Hepatocyte (in vitro differentiated cells): ENCODE measurements at places on chromosomes 5 and 9. TPM values are rescaled to one million over a fixed set of nuclear protein-coding genes. Genes with fewer than 3 reads are reported as not detected.

DNA sequence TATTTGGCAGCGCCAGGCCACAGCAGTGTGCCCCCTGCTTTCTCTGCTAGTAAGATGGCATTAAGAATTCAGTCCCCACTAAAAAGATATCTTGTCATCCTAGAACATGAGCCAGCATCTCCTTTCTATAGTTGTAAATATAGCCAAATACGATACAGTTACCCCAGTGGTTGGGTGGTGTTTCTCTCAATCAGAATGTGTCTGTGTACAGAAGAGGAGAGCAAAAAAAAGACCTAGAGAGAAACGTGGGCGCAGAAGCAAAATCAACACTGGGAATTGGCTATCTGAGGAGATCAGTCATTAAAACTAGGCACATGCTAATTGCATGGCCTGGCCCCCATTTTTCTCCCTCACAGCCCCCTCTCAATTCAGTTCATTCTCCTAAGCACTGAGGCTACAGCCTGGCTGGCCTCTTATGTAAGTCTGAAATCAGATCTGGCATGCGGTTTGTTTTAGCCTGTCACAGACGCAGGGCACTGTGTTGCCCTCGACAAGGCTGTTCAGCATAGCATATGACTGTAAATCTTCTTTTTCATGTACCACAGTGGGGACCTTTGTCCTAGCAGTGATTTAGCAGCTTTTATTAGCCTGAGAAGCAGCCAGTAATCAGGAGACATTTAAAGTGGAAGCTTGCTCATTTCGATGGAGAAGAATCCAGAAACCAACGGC lies 57.8 kb downstream of the RORB start:
- no peak overlapping the region for H3K27ac ChIP-seq
- H3K27me3 ChIP-seq, result no peaks in the 10 kb centered on the region
- DNase-seq, result peak; percentile 47

DNA sequence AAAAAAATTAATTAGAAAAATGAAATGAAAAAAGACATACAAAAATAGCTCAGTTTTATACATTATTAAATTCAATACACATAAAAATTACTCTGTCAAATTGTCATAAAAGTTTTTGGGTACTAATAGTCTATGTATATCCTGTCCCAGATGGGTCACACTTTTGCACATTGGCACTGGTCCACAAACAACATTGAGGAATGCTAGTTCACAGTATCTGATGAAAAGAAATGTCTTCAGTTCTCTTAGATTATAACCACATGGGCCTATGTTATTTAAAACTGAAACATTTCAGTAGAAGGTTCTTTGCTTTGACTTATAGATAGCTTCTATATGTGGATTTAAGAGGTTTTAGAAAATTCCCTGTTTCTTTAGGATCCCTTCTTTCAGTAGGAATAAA lies 39.8 kb downstream of the LNPEP start:
- no peak overlapping the region for H3K4me3 ChIP-seq
- H3K4me1 ChIP-seq, result no peaks in the 10 kb centered on the region
- no peak overlapping the region for H3K27ac ChIP-seq
- DNase-seq, result no peak

The OR1J2 gene
- not detected in 2 replicates for polyA plus RNA-seq

The NR3C1 gene
- polyA plus RNA-seq, result 41.0 and 55.4 TPM in 2 replicates

The SPINK6 gene
- polyA plus RNA-seq, result not detected in 2 replicates

- H3K27me3 ChIP-seq, result no peaks in the 10 kb centered on the region
- no peaks in the 10 kb centered on the region for H3K4me1 ChIP-seq
- no peak overlapping the region for H3K4me3 ChIP-seq
- H3K36me3 ChIP-seq, result no peaks in the 10 kb centered on the region
- DNase-seq, result no peak
These were observed 92.6 kb upstream of the TRIM32 start for GRCh38 chr9:116594547-116594946.

DNA sequence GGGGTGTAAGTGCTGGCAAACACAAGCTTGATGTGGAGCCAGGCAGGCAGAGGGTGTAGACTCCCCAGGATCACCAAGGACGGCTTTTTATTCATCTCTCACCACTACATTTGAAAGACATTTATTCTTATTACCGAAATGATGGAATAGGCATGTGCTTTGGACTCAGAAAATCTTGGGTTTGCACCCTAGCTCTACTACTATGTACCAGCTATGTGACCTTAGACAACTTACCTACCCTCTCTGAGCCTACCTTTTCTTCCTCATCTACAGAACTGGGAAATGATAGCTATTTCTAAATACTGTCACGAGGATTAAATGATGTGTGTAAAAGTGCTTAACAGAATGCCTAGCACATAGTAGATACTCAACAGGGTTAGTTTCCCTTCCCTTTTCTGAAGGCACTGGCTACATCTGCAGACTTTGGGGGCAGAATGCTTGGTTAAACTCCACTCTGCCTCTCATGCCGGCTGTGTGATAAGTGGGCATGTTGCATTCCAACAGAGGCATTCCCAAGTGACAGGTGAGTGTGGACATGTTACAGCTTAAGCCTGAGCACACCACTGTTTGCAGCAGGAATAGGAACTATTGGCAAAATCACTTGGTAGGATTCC lies 94.8 kb downstream of the SLC1A3 start:
- peaks cover 7% of the 10 kb centered on the region for H3K27me3 ChIP-seq
- no peak overlapping the region for H3K27ac ChIP-seq

The MLANA gene
- polyA plus RNA-seq, result not detected in 2 replicates

- H3K36me3 ChIP-seq, result no peaks in the 10 kb centered on the region
- DNase-seq, result no peak
- H3K27me3 ChIP-seq, result no peaks in the 10 kb centered on the region
- H3K27ac ChIP-seq, result no peak overlapping the region
- H3K4me3 ChIP-seq, result no peak overlapping the region
These were observed 41.5 kb downstream of the ANKRD55 start for GRCh38 chr5:56191656-56192055.

DNA sequence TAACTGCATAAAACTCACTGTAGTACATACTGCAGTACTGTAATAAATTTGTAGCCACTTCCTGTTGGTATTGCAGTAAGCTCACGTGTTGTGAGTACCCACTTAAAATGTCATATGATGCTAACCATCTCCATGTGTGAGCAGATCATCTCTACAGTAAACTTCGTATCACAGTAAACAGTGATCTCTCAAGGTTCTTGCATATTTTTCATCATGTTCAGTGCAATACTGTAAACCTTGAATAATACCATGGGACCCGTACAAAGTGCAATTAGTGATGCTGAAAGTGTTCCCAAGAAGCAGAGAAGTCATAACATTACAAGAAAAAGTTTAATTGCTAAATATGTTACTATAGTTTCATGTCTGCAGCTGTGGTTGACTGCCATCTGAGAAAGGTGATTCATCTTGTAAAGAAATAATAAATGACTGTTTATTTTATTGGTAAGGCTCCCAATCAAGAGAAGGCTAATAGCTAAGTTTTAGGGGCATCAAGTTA lies 253.8 kb upstream of the POU5F2 start:
- no peaks in the 10 kb centered on the region for H3K36me3 ChIP-seq
- H3K27ac ChIP-seq, result no peak overlapping the region
- H3K4me1 ChIP-seq, result no peaks in the 10 kb centered on the region
- H3K27me3 ChIP-seq, result no peaks in the 10 kb centered on the region
- no peak for DNase-seq

The EPB41L4A gene
- polyA plus RNA-seq, result 9.5 and 10.2 TPM in 2 replicates

DNA sequence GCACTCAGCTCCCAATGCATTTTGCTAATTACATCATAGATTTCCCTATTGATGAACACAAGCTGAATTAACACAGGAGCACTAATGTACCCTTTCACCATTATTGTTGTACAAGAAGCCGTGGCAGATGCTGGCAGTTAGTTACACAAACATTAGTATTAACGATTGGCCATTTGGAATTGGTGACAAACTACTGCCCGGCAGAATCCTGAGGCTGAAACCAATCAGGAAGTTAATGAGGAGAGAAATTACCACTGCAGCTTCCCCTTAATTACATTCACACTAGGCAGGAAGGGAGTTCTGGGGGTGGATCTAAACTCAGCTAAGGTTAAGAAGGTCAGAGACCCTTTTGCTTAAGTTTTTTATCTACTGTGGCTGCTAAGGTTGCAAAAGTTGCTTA lies 9.6 kb upstream of the DMRT3 start:
- DNase-seq, result no peak
- no peak overlapping the region for H3K4me3 ChIP-seq
- peaks cover 7% of the 10 kb centered on the region for H3K4me1 ChIP-seq

- H3K27ac ChIP-seq, result no peak overlapping the region
- no peaks in the 10 kb centered on the region for H3K27me3 ChIP-seq
- H3K4me3 ChIP-seq, result no peak overlapping the region
- DNase-seq, result no peak
- no peaks in the 10 kb centered on the region for H3K36me3 ChIP-seq
These were observed 93.6 kb downstream of the TRIO start for GRCh38 chr5:14236757-14237156.

The RMRP gene
- not detected in 2 replicates for polyA plus RNA-seq

DNA sequence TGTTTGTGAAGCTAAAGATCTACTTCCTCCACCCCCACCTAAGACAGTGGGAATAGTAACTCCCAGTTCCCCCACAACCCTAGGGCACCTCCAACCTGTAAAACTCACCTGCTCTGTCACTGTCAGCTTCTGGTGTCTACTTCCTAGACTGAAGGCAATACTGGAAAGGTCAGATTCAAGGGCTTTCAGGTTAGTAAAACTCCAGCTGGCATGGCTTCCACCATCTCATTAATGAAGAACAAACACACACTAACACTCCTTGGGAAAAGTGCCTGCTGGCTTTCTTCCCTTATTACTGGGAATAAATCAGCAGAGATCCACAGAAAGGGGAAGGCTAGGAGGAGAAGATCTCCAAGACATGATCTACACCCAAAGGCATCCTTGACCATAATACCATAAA lies 109.9 kb downstream of the TMEM174 start:
- no peak overlapping the region for H3K4me3 ChIP-seq
- H3K4me1 ChIP-seq, result peaks cover 7% of the 10 kb centered on the region
- H3K27me3 ChIP-seq, result no peaks in the 10 kb centered on the region
- no peak for DNase-seq
- no peaks in the 10 kb centered on the region for H3K36me3 ChIP-seq

The POU5F2 gene
- polyA plus RNA-seq, result 0.05 and 0.55 TPM in 2 replicates

- no peak overlapping the region for H3K4me3 ChIP-seq
- H3K4me1 ChIP-seq, result no peaks in the 10 kb centered on the region
- H3K27me3 ChIP-seq, result no peaks in the 10 kb centered on the region
- H3K27ac ChIP-seq, result no peak overlapping the region
- DNase-seq, result no peak
These were observed 12.4 kb upstream of the NFIB start for GRCh38 chr9:14326264-14326826.

DNA sequence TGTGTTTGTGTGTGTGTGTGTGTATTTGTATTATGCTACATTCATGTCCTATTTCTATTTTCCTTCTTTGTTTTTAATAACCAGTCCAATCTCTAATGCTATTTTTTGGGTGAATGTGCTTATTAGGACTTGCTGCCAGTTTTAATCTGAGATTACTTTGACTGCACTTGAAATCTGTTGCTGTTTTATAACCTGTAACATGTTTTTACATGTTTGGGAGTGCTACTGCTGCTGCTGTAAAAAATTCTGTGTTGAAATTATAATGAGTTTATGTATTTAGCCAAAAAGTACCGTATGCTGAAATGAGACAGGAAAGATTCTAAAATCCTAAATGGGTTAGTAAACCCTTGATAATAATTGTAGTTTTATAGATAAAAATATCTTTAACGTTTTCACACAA lies 104.7 kb upstream of the SSBP2 start:
- H3K36me3 ChIP-seq, result no peaks in the 10 kb centered on the region
- no peaks in the 10 kb centered on the region for H3K27me3 ChIP-seq
- H3K27ac ChIP-seq, result no peak overlapping the region
- no peak overlapping the region for H3K4me3 ChIP-seq

DNA sequence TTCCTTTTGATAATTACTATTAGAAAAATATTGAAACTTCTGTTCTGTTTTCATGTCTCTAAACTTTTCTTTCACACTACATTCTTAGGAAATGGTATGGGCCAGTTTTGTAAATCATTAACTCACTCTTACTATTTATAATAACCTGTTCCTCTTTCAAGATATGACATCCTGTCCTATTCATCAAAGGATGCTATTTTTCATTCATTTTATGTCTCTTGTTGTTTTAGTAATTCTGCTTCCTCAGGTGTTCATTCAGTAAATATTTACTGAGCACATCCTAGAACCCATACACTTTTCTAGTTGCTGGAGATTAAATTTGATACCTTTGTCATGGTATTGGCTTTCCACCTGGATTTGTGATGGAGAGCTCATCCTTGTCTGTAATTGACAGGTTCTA lies 58.0 kb downstream of the GDA start:
- H3K27ac ChIP-seq, result no peak overlapping the region
- DNase-seq, result no peak
- no peaks in the 10 kb centered on the region for H3K4me1 ChIP-seq
- no peaks in the 10 kb centered on the region for H3K36me3 ChIP-seq

The ECPAS gene
- polyA plus RNA-seq, result 29.1 and 32.1 TPM in 2 replicates

DNA sequence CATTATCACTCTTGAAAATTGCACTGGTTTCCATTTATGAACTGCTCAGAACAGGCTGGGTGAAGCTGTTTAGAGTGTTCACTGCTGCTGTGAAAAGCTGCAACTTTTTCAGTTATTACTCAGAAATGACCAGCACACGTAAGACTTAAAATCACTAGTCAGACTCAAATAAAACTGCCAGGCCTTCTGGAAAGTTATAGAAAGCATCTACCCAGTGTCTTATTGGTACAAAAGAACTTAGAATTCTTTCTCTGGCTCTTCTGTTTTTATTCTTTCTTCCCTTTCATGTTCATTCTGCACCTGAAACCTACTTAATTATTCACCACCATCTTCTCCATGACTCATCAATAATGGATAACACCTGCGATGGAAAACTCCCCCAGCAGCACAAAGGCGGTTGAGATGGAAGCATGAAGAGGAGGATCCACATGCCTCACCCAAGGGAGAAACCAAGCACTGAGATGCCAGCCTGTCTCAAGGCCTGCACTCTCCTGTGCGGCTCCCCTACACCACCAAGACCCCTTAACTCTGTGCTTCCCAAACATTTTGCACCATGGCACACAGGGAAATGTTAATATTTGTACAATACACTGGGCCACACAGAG lies 171.9 kb downstream of the ENTREP1 start:
- no peak for DNase-seq
- no peaks in the 10 kb centered on the region for H3K36me3 ChIP-seq
- no peaks in the 10 kb centered on the region for H3K4me1 ChIP-seq
- no peak overlapping the region for H3K4me3 ChIP-seq
- H3K27ac ChIP-seq, result no peak overlapping the region

GRCh38 chr5:60826653-60827052 lies 17.4 kb downstream of the ELOVL7 start:
- no peak overlapping the region for H3K27ac ChIP-seq
- no peaks in the 10 kb centered on the region for H3K27me3 ChIP-seq
- no peaks in the 10 kb centered on the region for H3K4me1 ChIP-seq
